ENCODE measurements at places on chromosomes 1 and 21. TPM values are rescaled to one million over a fixed set of nuclear protein-coding genes. Genes with fewer than 3 reads are reported as not detected.

LAD1 gene
- not detected for total RNA-seq

YIPF1 gene
- 5.5 TPM for total RNA-seq

ACTL8 gene
- not detected for total RNA-seq

SLC6A17 gene
- total RNA-seq = not detected

AVPR1B gene
- not detected for total RNA-seq

KRTAP26-1 gene
- not detected for total RNA-seq

PDIK1L gene
- total RNA-seq = 9.5 TPM

VHLL gene
- not detected for total RNA-seq

NBPF10 gene
- total RNA-seq = 2.5 TPM

OR2L3 gene
- not detected for total RNA-seq

NTMT2 gene
- not detected for total RNA-seq

PIK3C2B gene
- 27.1 TPM for total RNA-seq

DCDC2B gene
- total RNA-seq = not detected

CA14 gene
- total RNA-seq = not detected

OPTC gene
- total RNA-seq = not detected

MACO1 gene
- 24.1 TPM for total RNA-seq

HCRTR1 gene
- total RNA-seq = not detected

VASH2 gene
- 0.17 TPM for total RNA-seq

SH2D5 gene
- not detected for total RNA-seq

PRKAA2 gene
- total RNA-seq = not detected

Data from CD4-positive, alpha-beta T cell (primary cell).